Hepatocyte (in vitro differentiated cells): ENCODE measurements at places on chromosomes 5 and 9.

GRCh38 chr9:137365552-137366444, 57.2 kb downstream of the EXD3 start:
- no peaks in the 10 kb centered on the region for H3K4me1 ChIP-seq
- H3K4me3 ChIP-seq, result no peak overlapping the region
- H3K27ac ChIP-seq, result no peak overlapping the region
- no peak for DNase-seq
- H3K36me3 ChIP-seq, result no peaks in the 10 kb centered on the region

DNA sequence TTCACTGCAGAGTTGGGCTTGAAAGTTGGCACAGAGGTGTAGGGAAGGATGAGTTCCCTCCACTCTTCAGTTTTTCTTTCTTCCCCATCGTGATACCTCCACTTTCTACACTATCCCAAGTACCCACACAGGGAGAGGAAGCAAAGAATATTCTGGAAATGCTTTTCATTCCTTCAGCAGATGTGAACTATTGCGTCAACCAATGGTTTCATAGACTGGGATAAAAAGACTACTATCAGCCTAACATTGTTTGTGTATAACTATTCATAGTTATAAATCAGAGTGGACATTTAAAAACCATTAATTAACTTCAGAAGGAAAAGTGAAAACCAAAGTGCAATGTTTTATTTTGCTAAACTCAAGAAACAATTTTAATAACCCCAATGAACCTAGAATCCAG, 63.6 kb upstream of the MAMDC2 start:
- no peaks in the 10 kb centered on the region for H3K36me3 ChIP-seq
- H3K27me3 ChIP-seq, result no peaks in the 10 kb centered on the region
- no peak overlapping the region for H3K27ac ChIP-seq
- no peak overlapping the region for H3K4me3 ChIP-seq
- DNase-seq, result no peak

GRCh38 chr5:33267801-33268200, 173.0 kb upstream of the TARS1 start:
- no peaks in the 10 kb centered on the region for H3K4me1 ChIP-seq
- H3K27ac ChIP-seq, result no peak overlapping the region
- DNase-seq, result no peak
- H3K4me3 ChIP-seq, result no peak overlapping the region
- H3K36me3 ChIP-seq, result no peaks in the 10 kb centered on the region

DNA sequence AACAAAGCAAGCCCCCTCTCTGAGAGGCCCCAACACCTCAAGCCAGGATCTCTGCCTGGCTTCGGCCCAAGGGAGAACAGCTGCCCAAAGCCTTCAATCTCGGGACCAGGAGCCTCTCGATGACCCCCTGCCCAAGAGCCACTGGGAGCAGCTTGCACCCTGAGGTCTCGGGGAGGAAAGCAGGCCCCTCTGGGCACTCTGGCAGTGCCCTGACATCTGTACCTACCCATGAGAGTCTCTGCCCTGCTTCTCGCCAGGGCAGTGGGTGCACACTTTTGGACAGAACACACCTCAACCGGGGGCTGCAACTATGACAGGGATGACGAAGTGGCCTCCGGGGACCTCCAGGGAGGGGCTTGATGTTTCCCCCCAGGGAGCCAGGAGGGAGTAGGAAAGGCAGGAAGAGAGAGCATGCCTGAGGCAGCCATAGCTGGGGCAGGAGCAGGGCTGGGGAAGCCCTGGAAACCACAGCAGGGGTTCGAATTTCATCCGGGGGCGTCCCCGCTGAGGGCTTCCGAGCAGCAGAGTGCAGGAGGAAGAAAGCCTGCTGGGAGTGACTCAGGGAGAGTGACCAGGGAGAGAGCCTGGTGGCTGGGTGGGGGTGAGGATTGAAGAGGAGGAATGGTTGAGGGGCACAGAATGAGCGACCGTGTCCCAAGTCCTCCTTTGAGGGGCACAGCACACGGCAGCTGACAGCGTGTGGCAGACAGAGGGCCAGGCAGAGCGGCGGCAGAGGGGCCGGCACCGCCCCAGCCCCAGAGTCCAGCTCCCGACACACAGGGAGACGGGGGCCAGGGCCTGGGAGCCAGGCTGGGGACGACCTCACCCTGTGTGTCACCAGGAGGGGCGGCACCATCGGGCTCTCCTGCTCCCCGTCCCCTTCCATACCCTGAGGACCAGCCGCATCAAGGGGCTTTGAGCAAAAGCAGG, 1.8 kb downstream of the LPCAT1 start:
- no peaks in the 10 kb centered on the region for H3K27me3 ChIP-seq
- H3K4me3 ChIP-seq, result peak overlapping the region; percentile 79
- no peaks in the 10 kb centered on the region for H3K36me3 ChIP-seq
- H3K4me1 ChIP-seq, result peaks cover 27% of the 10 kb centered on the region
- H3K27ac ChIP-seq, result peak overlapping the region; percentile 45

DNA sequence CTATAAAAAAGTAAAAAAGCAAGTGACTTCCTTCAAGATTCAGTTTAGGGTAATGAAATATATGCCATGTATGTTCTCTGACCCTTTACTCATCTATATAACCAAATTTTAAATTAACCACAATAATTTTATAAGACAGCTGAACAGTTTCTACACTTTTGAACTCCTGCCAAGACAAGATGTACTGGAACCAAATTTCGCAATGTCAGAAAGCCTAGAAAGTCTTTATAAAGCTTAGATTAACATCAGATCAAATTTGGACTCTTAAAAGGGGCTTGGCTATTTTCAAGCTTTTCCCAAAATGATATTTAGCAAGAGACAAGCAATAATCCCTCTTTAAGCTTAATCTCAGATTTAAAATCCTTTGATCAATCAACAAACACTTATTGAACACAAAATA, 362.6 kb downstream of the PTPRD start:
- no peak overlapping the region for H3K4me3 ChIP-seq
- H3K27me3 ChIP-seq, result no peaks in the 10 kb centered on the region
- H3K27ac ChIP-seq, result no peak overlapping the region
- no peaks in the 10 kb centered on the region for H3K4me1 ChIP-seq
- peak; percentile 14 for DNase-seq

GRCh38 chr5:17327048-17327625, 109.7 kb downstream of the BASP1 start:
- no peaks in the 10 kb centered on the region for H3K36me3 ChIP-seq
- H3K4me3 ChIP-seq, result no peak overlapping the region
- peak; percentile 34 for DNase-seq
- no peaks in the 10 kb centered on the region for H3K4me1 ChIP-seq
- H3K27ac ChIP-seq, result peak overlapping the region; percentile 83

GRCh38 chr5:14450742-14451141, 130.8 kb upstream of the OTULINL start:
- H3K4me3 ChIP-seq, result no peak overlapping the region
- H3K27ac ChIP-seq, result peak overlapping the region; percentile 61
- peaks cover 50% of the 10 kb centered on the region for H3K4me1 ChIP-seq
- H3K27me3 ChIP-seq, result no peaks in the 10 kb centered on the region
